ENCODE measurements at places on chromosomes 3 and 15. TPM values are rescaled to one million over a fixed set of nuclear protein-coding genes. Genes with fewer than 3 reads are reported as not detected.

Gene HYAL1
- 4.5 TPM for polyA plus RNA-seq

Gene ADGRG7
- polyA plus RNA-seq = 48.1 TPM

Gene PIF1
- polyA plus RNA-seq = 0.45 TPM

Gene STOML1
- polyA plus RNA-seq = 8.9 TPM

Gene CIB2
- polyA plus RNA-seq = 48.8 TPM

Gene GOLGA8T
- polyA plus RNA-seq = 0.04 TPM

Gene GP9
- 0.06 TPM for polyA plus RNA-seq

Gene PLCH1
- polyA plus RNA-seq = 1.4 TPM

Gene TUSC7
- polyA plus RNA-seq = not detected

Gene NCEH1
- 7.0 TPM for polyA plus RNA-seq

Gene KLHL6
- 1.9 TPM for polyA plus RNA-seq

Gene SLC12A8
- 7.5 TPM for polyA plus RNA-seq
